CD4-positive, alpha-beta T cell treated with Interleukin-6 at 100 ng/mL for 8 hours (primary cell): ENCODE measurements at places on chromosomes 3 and 15.

GRCh38 chr3:73055583-73055982, 5.9 kb upstream of the EBLN2 start:
- DNase-seq, result no peak

DNA sequence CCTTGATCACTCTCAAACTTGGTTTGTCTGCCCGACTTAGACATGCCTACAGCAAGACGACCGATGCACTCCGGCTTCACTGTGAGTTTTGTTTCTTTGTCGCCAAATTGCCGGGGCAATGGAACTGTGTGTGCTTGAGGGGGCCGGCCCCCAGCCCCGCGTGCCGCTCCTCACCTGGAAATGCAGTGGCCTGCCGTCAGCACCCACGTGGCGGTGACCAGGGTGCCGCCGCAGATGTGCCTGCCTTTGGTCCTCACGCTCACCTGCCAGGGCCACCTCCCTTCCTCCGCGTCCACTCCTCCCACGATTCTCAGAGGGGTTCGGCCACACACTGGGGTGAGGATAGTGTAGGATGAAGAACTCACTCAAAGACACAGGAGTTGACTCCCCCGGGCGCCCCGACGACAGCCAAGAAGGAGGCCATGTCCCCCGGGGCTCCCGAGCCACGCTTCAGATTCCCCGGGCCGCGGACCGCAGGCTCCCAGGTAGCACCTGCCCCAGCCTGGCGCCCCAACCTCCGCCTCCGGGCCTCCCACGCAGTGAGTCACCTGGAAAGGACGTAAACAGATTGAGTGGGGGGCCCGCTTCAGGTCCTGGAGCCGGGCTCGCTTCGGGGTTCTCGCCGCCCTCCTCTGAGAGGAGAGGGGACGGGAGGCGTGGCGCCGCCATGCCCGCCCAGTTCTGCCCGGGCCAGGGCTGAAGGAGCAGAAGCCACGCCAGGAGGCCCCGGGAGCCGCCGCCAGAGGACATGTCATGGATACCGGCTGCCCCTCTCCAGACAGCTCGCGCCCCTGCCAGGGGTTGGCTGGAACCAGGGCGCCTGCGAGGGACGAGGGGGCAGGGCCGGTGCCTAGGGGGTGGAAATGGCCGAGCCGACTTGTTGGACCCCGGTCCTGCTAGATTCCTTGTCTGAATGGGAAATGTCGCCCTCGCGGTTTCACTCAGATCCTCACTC, 29.6 kb downstream of the MYL3 start:
- no peak for DNase-seq

DNA sequence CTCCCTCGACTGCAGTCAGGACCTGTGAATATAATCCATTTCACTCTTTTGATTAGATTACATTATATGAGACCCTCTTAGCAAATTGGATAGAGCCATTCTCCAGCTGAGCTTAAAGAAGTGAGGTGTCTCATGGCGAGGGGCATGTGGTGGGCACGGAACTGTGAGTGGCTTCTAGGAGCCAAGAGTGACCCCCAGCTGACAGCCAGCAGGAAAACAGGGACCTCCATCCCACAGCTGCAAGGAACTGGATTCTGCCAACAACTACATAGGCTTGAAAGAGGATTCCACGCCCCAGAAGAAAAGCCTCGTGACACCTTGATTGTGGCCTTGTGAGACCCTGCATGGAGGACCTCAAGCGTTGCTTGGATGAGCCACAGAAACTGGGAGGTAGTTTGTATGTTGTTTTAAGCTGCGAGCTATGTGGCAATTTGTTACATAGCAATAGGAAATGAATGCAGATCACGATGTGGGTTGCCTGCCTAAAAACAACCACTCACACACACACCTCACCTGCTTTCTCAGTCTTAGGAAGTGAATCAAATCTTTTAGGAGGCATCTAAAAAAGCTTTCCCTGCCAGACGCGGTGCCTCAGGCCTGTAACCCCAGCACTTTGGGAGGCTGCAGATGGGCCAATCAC, 84.2 kb upstream of the BHLHE40 start:
- no peak for DNase-seq

DNA sequence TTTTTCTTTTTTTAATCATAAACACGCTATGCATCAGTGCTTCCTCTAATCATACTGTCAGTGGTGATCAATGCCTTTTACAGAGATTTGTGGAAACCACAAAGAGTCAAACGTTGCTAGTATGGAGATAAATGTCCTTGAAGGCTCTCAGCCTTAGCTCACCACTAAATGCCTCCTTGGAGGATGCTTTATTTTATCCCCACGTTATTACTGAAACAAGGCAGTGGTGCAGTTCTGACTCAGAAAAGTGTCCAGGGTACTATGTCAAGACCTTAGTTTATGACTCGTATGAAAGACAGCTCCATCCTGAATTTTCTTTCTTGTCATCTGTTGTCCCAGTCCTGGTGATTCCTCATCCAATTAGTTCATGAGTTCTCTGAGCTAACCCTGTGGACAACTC, 1146.7 kb downstream of the IGSF11 start:
- no peak for DNase-seq

DNA sequence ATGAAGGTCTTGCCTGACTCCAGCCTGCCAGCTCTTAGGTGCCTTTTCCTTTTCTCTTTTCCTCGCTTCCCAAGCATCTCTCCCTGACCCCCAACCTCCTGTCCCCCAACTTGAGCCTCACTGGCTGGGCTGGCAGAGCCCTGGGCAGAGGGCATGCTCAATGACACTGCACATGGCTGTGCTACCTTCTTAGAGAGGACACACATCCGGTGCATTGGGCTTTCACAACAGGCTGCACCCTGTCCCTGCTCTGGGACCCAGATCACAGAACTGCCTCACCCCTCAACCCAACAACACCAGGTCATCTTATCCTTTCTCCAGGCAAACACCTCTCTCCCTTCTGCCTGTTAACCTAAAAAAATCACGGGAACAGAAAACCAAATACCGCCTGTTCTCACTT, 7.5 kb upstream of the ANKDD1A start:
- no peak for DNase-seq

DNA sequence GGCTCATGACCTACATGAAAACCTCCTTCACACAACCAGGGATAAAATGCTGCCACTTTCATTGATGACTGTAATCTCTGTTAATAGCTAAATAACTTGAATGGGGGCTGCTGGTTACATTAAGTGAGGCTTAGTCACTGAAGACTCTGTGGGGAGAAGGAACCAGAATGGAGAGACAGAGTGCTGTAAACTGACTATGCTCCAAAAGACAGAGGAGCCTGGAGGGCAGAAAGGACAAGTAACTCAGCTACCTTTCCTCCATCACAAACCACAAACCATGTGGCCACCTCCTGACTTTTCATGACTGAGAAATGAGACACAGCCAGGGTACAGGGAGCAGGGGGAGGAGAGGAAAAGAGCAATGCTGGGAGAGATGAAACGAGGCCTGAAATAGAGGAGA, 97.1 kb upstream of the TRIM42 start:
- DNase-seq, result no peak

DNA sequence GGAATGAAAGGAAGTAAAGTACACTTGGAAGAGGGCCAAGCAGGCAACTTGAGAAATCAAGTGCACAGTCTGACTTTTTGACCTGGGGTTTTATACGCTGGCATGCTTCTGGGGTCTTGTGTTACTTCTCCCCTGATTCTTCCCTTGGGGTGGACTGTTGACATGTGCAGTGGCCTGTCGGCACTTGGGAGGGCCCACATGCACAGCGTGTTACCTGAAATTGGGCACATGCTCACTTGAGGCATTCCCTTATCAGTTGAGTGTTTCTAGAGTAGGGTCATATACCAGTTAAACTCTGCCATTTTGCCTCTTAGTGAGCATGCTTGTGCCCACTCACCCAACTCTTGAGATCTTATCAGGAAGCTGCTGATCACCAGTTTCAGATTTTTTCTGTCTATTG, 329.1 kb upstream of the SOX2 start:
- DNase-seq, result no peak

DNA sequence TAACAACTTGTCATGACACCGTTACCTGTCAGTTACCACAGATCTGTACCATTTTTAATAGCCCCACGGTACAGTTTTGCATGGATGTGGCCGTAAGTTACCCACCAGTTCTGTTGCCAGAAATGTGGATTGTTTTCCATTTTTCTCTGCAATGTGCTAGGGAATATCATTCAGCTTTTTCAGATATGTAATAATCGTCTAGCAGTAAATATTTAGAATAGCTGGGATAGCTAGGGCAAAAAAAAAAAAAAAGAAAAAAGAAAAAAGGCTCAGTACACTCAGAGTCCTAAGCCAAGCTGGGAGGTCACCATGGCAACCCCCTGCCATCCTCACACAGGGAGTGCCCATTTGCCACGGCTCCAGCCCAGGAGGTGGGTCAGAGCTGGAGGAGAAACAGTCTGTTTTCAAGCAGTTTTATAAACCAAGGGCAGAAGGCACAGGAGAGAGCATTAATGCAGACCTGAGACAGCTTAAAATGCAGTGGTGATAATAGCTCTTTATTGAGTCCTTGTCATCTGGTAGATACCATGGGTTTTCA, 25.2 kb downstream of the PAQR5 start:
- no peak for DNase-seq

GRCh38 chr3:161409069-161409468, 37.8 kb upstream of the SPTSSB start:
- peak; percentile 42 for DNase-seq

DNA sequence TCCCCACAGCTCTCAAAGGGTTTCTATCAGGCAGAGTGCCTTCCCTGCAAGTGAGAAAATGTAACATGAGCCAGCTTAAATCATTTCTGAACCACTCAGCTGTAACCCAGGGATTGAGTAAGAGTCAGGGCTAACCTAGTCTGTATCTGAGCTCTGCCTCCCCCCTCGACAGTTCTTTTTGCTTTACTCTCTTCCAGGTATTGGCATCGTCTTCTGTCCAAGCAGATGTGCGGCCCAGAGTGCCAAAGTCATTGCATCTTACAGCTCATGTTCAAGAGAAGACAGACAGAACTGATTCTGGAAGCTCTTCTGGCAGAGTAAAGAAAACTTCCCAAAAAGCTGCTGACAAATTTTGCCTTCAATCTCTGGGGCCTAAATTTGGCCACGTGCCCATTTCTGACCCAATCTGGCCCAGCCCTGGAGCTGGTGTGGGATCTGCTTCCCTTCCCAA, 74.8 kb downstream of the ABHD5 start:
- DNase-seq, result no peak

GRCh38 chr3:197222937-197223370, 75.5 kb downstream of the DLG1 start:
- DNase-seq, result no peak

DNA sequence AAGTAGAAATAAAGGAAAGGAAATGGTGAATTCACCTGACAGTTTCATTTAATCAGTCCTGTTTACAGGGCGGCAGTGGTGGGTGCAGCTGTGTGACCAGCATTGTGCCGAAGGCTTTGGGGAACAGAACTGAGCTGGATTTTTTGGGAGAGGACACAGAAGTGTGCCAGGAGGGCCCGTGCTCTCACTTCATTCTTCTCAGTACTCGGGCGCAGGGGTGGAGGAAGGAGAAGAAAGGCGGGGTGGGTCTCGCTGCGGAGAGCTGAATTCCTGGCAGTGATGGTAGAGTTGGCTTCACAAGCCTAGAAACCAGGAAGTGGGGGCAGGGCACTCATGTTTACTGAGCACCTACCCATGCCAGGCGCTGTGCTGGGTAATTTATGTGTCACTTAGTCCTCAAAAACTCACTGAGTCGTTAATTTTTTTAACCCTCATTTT, 64.6 kb downstream of the CRTC3 start:
- peak; percentile 94 for DNase-seq

DNA sequence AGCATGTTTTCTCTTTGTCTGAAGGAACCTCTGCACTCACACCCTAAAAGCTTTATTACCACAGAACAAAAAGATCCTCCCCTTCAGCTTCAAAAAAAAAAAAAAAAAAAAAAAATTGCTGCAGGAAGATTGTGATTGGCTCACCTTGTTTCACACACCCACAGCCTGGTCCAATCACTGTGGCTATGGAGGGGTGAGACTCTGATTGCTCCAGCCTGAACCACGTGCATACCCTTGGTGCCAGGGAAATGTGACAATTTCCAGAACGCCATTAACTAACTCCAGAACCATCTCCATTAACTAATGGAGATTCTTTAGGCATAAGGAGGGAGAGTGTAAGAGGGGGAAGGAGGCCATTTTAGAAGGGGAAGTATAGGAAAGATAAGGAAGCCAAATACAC, 106.5 kb upstream of the CRBN start:
- no peak for DNase-seq

DNA sequence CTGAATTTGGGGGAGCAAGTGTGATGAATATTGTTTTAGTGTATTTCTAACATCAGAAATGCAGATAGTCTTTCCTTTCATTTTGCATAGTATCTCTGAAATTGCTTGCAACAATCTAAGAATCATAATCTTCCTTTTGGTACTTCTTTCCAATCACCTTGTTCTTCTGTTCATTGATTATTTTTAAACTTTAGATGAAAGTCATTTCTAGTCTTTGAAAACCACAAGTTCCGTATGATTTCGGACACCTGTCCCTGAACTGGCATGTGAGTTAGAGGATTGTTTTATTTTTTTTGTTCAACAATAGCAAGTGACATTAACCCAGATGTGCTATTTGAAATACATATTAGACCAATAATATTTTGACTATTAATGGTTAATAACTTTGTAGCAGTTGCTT, 329.7 kb downstream of the UNC13C start:
- DNase-seq, result no peak

DNA sequence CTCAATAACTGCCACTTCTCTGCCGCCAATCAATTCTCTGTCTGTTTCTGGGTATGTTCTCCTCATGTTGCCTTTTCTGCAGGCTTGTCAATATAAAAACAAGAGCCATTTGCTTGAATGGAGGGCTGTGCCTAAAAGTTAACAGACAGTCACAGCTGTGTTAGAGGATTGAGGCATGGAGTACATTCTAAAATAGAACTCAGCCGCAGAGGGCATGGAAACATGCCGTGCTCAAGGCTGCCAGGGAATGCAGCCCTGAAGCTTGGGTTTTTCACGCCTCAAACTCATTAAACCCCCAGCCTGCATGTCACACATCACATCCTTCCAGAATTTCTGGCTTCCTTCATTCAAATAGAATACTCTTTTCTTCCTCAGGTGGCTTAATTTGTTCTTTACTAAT, 166.6 kb downstream of the TPRG1 start:
- DNase-seq, result no peak

DNA sequence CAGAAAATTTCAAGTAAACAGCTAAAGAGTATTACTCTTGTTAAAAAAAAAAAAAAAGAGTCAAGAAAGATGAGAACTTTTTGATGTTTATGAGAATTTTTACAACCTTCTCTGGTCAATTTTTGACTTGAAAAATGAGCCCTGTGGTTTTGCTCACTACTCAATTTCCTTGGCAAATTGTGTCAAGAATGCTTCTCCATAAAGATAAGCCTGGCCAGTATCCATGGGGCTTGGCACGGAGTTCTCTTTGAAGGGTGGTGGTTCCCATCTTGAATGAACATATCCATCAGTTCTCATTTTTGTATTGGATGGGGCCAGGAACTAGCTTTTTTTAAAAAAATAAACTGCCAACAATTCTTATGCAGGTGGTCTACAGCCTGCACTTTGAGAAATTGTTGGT, 179.9 kb downstream of the RYR3 start:
- no peak for DNase-seq
